ENCODE measurements at places on chromosomes 6 and 20. TPM values are rescaled to one million over a fixed set of nuclear protein-coding genes. Genes with fewer than 3 reads are reported as not detected.

DNA sequence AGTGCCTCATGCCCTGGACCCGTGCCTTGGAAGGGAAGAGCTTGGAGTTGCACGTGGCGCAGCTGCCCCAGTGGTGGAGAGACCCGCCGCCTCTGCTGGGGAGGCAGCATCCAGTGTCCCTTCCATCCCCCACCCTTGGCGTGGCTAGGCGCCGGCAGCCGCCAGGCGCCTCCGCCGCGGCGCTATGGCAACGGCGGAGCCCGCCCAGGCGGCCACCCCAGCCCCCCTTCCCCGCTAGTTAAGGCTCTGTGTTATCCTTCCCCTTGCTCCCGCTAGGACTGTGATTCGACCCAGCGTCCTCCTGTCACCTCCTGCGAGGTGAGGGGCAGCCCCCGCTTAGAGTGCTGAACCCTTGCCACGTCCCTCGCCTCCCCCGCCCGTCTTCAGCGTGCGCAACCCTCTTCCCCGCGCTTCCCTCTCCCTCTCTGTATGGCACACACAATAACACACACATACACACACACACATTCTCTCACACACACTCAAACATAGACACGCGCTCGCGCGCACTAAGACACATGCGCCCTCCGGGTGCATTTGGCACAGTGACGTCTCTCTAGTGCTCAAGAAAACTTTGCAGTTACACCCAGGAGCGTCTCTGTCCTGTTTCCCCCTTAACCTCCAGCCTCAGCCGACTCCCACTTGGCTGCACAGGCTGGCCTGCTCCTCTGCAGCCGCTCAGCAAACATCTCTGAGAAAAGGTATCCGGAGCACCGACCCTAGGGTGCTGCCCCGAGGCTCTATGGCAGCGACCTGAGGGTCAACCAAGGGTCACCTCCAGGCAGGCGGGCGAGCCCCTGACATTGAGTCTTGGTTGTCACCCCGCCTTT is 8.5 kb downstream of the GRIK2 start:
- no peak for DNase-seq

GRCh38 chr6:162976141-162976540 is 248.4 kb downstream of the PACRG start:
- DNase-seq = no peak

GRCh38 chr6:153852481-153852880 is 186.6 kb upstream of the OPRM1 start:
- no peak for DNase-seq

- no peak for DNase-seq
Observed at GRCh38 chr6:108596956-108597355, 36.2 kb downstream of the FOXO3 start.

DNA sequence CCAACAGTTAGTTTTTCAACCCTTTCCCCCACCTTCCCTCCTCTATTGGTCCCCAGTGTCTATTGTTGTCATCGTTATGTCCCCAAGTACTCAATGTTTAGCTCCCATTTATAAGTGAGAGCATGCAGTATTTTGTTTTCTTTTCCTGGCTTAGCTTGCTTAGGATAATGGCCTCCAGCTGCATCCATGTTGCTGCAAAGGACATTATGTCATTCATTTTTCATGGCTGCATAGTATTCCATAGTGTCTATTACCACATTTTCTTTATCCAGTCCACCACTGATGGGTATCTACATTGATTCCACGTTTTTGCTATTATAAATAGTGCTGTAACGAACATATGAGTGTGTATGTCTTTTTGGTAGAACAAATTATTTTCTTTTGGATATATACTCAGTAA is 55.3 kb upstream of the HIVEP1 start:
- DNase-seq = no peak

DNA sequence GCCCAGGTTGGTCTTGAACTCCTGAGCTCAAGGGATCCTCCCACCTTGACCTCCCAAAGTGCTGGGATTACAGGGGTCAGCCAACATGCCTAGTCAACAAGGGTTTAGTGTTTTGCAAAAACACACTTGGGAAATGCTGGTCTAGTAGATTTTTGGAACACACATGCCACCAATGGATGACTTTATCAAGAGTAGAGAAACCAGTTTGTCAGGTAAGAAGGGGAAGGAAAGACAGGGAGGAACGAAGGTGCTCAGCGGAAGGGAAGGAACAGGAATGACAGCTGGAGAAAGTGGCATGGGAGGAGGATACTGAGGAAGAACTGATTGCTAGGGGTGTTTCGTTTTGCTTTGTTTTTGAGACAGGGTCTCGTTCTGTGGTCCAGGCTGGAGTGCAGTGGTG is 15.6 kb upstream of the SEC63 start:
- no peak for DNase-seq

DNA sequence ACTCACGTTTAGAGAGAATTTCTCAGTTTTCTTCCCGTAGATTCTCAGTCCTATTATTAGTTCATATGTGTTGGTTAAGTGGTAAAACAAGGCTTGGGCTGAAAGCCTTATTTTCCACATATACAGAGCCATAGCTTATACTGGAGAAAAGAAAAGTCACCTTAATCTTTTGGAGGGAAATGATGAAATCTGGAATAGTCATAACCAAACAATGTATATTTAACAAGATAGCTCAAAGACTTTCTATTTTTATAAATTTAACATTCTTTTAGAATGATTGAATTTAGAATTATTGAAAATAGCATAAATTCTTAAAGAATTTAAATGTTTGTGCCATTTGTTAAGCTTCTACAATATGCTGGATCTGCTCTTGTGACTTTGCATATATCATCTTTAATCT is 85.8 kb downstream of the CDKAL1 start:
- DNase-seq = no peak

DNA sequence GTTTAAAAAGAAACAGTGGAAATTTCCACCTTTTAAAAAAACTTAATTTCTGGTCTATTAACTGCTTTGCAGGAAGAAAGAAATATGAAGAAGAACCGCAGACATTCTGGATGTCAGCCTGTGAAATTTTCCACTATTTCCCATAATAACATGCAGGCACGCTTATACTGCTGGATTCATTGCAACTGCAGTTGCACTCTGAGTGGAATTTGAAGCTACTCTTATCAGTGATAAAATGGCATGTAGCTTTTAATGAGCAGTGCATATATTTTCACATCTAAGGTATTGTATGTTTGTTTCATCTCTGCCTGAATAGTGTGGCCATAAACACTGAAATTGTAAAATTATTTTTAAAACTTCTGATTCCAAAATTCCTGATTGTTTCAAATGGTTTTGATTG is 28.2 kb downstream of the NCOA3 start:
- no peak for DNase-seq

GRCh38 chr6:15464211-15464725 is 198.6 kb downstream of the DTNBP1 start:
- peak; percentile 52 for DNase-seq

DNA sequence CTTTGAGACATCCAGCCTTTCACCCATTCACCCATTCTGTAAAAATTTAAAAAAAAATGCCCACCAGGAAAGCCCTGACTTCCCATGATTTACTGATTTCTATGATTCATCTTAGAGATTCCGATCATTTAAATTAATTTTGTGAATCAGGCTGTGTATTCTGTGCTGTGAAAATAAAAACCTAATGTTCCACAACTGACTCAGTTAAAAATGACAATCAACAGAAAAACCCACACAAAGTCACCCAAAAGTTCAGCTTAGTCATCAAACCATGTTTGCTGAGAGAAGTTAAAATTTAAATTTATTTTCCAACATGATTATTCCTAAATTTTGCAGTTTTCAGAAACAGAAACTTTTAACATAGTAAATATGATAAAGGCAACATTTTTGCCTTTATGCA is 509.9 kb downstream of the TENT5A start:
- no peak for DNase-seq

DNA sequence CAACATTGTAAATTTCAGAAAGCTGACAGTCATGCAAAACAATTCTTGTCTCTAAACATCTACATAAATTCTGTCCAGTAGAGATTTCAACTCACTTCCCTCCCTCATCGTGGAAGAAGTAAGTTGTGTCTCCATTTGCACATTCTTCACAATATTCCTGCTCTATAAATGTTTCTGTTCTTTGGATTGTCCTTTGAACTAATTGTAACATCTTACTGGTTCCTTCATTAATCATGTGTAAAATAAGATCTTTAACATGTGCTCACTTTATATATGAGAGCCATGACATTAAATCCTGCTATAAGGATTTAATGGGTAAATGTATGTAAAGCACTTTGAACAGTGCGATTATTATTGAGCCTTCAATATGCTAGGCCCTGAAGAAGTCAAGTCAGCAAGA is 7.0 kb upstream of the LTV1 start:
- DNase-seq = no peak

DNA sequence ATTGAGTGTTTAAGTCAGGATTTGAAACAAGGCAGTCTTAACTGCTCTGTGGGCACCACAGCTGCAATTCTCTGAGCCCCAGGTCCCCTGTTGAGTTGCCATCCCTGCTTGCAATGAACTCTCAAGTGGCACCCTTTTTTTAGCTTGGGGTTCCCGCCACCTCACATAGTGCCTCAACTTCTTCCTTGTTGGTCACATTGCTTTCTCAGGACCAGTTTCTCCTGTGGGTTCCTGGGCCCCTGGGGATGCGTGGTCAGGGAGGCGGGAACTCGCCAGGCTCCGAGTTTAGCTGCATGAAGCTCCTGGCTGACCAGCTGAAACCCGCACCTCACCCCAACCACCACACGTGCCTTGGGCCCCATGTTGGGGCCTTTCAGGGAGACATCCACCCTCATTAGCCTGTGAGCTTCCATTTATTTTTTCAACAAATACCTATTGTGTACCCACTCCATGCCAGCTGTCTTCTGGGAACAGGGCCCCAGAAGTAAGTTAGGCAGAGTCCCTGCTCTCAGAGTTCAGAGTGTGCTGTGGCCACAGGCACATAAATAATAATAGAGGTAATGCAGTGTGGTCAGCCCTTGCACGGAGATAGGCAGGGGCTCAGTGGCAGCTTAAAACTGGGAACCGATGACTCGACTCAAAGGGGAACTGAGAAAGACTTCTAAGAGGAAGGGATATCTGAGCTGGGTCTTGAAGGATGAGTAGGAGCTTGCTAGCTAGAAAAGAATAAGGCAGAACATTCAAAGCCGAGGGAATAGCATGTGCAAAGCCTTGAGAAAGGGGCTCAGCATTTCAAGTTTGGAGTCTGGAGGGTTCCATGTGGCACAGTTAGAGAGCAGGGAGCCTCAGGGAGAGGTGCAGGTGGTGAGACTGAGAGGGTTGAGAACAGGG is 33.9 kb upstream of the FAM83D start:
- DNase-seq = peak; percentile 45

DNA sequence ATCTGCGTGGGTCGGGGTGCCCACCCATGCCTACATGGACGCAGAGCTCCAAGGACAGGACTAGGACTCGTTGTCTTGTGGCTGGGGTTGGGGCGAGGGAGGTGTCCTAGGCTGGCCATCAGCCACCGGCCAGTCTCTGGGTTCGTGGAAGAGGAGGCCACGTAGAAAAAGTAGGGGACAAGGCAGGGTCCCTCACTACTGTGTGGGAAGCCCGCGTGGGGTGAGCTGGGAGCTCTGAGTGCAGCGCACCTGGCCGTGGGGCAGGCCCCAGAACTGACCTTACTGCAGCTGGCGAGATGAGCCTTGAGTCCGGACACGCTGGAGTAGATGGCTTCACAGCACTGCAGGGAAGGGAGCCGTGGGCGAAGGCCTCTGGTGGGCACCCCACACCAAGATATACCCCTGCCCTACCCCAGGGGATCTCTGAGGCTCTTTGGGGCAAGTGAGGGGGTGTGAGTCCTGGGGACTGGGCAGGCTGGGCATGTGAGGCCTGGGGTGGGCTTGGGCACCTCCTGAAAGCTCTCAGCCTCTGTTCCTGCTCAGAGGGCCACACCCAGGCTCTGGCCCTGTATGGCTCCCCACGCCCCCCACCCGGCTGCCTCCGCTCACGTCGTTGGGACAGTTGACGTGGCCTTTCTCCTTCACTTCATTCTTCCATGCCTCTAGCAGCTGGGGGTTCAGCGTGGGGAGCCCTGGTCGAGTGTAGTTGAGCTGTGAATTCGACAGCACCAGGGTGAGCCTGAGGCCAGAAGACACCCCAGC is 5.6 kb upstream of the UCKL1 start:
- no peak for DNase-seq

- no peak for DNase-seq
Observed at GRCh38 chr20:57559289-57559634, 1.6 kb upstream of the PCK1 start.

DNA sequence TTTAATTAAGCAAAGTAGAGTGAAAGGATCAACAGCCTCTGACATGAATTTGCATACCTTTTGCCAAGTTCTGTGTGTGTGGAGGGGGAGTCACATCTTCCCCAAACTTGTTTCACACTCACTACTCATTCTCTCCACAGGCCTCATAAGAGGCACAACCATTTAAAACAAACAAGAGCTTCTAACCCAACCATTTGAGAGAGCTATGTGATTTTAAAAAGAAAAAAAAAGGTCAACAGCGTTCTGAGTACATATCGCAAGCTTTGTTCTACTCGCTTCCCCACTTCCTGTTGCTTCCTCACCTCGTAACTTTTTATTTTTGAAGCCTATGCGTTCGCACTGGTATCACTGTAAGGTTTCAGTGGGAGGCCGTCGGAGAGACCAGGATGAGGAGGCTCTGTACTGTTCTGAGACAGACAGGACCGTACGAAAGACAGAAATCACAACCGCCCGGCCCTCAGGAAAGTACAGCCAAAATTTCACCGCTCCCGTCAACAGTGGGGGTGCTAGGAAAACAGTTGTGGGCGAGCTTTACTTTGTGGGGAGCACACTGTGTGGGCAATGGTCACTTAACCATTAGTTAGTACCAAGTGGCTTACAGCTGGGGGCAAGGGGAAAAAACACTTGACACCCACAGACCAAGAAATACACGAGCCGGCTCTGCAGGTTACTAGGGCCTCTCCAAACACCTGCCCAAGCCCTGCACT is 61.3 kb downstream of the TRERF1 start:
- peak; percentile 85 for DNase-seq

GRCh38 chr20:20492521-20493332 is 124.8 kb downstream of the INSM1 start:
- no peak for DNase-seq

GRCh38 chr20:42549496-42549895 is 640.2 kb downstream of the PTPRT start:
- no peak for DNase-seq

ENTPD6 gene
- total RNA-seq = 195 TPM

NOX3 gene
- not detected for total RNA-seq

VIP gene
- 12.1 TPM for total RNA-seq

PRDM13 gene
- not detected for total RNA-seq

BTN2A1 gene
- 33.0 TPM for total RNA-seq

GJA10 gene
- total RNA-seq = not detected

KCNQ5 gene
- total RNA-seq = 0.38 TPM
